ENCODE measurements at places on chromosomes 1 and 21.

- no peak for ATAC-seq
These were observed 3.5 kb downstream of the HRNR start for GRCh38 chr1:152220166-152221163.

DNA sequence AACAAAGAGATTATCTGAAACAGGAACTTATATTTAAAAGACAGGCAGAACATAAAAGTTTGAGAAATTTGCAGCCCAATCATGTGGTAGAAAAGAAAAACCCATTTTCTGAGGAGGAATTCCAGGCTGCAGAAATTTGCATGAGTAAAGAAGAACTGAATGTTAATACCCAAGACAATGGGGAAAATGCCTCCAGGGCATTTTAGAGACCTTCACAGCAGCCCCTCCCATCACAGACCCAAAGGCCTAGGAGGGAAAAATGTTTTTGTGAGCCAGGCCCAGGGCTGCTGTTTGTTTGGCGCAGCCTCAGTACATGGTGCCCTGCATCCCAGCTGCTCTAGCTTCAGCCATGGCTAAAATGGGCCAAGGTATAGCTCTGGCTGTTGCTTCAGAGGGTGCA, 554.3 kb upstream of the CHRM3 start:
- ATAC-seq: no peak

DNA sequence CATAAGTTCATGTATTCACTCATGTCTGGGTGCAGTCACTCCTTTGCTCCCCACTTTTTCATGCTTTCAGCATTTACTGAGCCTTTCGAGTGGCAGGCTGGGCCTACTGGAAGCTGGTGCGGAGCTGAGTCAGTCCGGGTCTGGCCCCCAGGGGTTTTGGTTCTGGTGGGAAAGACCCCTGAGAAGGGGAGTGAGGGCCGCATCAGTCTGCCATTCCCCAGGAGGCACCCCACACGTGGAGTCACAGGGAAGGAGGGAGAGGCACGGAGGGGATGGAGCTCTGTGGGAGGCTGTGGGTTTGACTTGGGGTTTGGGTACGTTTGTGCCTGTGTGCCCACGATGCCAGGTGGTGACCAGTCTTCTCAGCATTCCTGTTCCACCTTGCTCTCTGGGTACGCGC, 87.9 kb downstream of the PTPRU start:
- ATAC-seq: no peak

DNA sequence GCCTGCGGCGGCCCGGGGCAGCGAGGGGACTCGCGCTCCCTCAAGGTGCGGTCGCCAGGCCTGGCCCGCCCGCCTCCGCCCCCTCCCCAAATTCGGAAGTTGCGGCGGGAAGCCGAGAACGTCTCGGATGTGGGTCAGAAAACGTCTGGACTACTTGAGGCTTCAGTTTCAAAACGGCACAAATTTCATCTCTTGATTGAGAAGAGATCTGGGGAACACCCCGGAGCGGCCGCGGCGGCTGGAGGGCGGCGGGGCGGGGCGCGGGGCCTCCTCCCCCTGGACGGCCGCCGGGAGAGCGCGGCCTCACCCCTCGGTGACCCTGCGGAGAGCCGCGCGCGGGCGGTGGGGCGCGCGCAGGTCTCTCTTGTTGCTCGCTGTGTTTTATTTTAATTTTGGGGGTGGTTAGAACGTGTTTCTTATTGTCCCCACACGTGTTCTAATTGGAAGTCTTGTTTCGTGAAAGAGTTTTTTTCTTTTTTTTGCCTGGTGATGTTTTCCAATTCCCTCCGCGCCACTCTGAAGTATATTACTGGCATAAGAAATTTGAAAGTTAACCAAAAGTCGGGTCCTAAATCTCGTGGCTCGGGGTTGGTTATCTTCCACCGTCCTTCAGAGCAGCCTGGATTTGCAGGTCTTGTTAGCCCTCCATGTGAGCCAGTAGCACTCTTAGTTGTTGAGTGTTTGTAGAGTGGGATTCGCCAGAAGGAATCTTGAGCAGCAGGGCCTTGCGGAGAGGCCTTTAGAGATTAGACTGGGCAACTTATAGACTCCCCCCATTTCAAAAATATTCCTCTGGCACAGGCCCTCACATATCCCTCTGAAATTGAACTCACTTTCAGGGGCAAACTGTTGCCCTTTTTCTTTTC, 749 bp downstream of the PCBP3 start:
- no peak for ATAC-seq

DNA sequence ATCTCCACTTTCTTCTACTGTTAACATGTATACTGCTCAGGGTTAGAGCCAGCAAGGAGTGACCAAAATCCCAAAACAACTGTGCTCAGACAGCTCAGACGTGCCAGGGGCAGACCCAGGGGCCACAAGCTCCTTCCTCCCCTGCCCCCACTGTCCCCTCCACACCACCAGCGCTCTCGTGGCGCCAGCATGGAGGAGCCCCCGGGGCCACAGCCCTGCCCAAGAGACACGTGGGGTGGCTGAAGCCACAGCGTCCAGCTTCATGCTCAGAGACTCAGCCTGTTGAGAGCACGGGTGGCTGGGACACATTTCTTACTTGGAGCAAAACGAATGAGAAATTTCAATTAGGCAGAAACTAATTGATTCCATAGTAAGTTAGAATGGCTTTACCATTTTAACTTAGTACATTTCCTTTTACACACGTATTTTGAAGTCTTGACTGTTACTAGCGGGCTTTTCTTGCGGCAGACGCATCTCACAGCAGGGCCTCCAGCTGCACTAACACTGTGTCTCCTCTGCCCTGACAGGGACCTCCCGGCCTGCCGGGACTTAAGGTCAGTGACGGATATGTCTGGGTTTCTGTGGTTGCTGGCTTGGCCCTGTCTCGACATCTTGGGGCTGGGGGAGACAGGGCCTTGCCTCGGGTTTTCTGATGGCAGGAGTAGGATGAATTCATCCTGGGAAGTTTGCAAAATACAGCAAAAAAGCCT, 54.2 kb downstream of the SLC19A1 start:
- ATAC-seq: no peak

DNA sequence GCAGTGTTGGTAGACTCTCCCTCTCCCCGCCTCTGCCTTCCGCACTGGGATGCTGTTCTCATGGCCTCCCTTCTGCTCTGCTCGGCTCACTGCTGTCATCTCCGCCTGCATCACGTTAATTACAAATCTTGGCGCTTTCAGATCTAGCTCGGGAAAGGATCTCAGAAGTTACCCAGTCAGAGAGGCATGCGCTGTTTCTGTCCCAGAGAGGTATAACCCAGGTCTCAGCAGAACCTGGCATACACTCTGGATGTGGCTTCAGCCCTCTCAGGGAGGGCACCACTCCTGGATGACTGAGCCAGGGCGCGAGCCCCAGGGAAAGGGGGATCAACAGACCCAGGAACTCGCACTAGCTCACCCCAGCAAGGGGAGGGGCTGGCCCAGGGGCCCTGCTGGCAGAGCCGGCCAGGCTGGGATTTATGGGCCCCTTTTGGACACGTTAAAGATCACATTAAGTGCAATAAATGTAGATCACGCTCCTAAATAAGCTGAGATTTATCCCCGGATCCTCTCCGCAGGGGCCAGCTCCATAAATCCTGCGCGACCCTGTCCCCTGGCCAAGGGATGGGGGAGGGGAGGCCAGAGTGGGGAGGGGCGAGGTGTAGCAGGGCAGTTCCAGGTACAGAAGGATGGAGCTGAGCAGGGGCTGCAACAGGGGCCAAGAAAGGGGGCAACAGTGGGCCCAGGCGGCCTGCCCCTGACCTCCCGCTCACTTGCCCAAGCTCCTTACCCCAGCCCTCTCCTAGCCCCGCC, 101.3 kb upstream of the ZBTB40 start:
- ATAC-seq: no peak

GRCh38 chr1:107689159-107689558, 275.8 kb downstream of the VAV3 start:
- no peak for ATAC-seq

GRCh38 chr1:42096554-42096953, 56.7 kb upstream of the GUCA2B start:
- no peak for ATAC-seq

GRCh38 chr1:87979079-87979478, 650.4 kb downstream of the LMO4 start:
- ATAC-seq: no peak

DNA sequence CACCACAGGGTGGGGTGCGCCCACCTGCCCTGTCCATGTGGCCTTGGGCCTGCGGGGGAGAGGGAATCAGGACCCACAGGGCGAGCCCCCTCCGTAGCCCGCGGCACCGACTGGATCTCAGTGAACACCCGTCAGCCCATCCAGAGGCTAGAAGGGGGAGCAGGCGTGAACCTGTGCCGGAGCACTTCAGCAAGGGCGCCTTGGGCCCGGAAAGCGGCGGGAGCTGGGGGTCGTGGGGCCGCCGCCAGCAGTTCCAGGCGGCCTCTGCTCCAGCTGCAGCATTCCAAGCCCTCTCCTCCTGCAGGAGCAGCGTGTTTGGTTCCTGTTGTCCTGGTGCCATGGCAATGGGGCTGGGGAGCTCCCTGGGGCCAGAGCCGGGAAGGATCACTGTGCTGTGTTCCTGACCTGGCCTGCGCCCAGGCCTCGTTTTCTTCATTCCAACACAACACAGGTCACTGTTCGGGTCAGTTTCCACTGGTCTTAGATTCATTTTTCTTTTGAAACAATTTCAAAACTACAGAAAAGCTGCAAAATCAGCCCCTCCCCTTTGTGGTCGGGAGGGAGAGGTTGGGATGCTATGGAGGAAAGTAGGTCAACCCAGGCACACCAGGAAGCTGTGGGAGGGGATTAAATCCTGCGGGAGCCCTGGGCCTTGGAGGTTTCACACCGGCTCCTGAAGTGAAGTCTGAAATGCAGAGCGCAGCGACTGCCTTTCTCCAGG, 18.8 kb downstream of the SLX9 start:
- no peak for ATAC-seq

DNA sequence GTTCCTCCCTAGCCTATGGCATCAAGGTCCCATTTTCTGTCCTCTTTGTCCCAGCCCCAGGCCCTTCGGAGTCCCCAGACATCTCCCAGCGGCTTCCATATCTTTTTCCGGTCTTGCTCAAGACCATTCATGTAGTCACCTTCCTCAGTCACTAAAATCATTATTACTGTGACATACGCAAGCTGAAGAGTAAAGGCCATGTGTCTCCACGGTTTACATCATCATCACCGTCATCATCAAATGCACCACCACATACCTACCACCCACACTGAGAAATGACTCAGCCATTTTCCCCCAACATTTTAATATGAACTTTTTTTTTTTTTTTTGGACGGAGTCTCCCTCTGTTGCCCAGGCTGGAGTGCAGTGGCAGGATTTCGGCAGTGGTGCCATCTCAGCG, 43.4 kb downstream of the FHAD1 start:
- ATAC-seq: peak; percentile 90

- no peak for ATAC-seq
These were observed 365.1 kb upstream of the VAMP3 start for GRCh38 chr1:7405844-7406500.

- no peak for ATAC-seq
These were observed 80.4 kb upstream of the SPATA6 start for GRCh38 chr1:48552420-48552819.

DNA sequence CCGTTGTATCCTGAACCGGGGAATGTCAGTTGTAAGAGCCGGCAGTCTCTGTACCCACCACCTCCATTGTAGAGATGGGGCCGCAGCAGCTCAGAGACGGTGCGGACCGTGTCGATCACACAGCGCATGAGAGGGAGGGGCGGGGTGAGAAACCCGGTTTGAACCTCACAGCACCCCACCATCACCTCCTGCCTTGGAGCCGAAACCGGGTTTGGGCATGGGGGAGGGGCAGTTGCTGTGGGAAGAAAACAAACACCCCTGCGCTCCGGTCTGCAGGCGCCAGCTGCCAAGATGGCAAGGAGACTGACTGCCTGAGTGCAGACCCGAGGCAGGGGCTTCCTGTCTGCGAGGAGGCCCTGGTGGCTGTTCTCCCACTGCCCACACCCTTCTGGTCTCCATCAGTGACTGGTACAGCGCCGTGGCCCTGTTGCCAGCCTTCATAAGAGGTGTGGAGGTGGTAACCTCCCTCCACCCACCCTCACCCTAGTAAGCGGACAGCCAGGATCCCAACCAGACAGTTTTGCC, 69.2 kb upstream of the SSBP3 start:
- peak; percentile 35 for ATAC-seq

DNA sequence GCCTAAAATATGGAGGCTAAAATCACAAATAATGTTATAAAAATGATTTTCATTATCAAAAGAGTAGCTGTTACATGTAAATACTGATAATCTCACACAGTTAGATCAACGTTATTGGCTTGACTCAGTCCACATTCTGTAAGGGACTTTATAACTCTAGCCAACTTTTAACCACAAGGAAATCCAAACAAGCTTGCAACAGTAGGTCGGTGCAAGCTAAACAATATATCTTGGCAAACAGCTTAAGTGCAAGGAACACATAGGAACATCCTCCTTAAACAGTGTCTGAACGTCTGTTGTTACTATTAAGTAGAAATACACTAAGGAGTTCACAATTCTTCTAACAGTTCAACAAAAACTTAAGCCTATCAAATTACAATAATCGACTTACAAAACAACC, 126.7 kb downstream of the EIF4G3 start:
- no peak for ATAC-seq

GRCh38 chr1:58003059-58003458, 543.5 kb downstream of the OMA1 start:
- no peak for ATAC-seq

GRCh38 chr1:200290010-200290685, 119.7 kb downstream of the ZNF281 start:
- no peak for ATAC-seq

- no peak for ATAC-seq
These were observed 185.5 kb downstream of the ZC3H11B start for GRCh38 chr1:219427403-219427802.

- no peak for ATAC-seq
These were observed 1742.1 kb downstream of the BRINP3 start for GRCh38 chr1:188735567-188735966.

DNA sequence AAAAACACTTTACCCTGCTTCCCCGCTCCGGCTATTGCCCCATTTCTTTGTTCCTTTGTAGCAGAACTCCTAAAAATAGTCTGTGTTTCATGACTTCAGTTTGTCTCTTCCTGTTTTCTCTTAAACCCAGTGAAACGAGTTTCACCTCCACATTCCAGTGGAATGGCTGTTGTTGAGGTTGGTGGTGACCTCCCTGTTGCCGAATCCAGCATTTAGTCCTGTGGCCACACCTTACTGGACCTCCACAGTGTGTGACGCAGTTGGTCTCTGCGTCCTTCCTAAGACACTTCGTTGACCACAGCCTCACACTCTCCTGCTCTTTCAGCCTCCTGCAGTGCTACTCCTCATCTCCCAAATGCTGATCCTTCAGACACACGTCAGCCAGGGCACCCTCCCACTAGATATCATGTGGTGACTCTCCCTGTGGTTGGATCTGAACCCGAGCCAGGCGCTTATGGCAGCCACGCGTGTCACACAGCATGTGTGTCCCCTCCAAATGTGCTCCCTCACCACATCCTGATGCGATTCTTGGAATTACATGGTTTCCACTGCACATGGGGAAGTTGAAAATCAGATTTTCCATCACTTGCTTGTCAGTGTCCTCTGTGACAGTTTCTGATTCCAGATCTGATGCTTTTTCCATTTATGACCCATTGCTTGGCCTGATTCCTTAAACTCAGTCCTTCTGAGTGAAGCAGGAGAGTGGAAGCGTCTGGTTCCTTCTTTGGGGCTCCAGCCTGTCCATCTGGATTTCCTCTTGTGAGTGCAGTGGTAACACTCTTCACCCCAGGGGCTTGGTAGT, 99.1 kb upstream of the ARTN start:
- no peak for ATAC-seq

- ATAC-seq: no peak
These were observed 11.5 kb downstream of the ABL2 start for GRCh38 chr1:179217943-179218507.

- no peak for ATAC-seq
These were observed 12.4 kb upstream of the C2CD2 start for GRCh38 chr21:41966041-41966833.

Measured in activated CD4-positive, CD25-positive, alpha-beta regulatory T cell treated with anti-CD3 and anti-CD28 coated beads, Interleukin-2, amount 50 U/mL, for 24 hours (primary cell).